Neural progenitor cell (in vitro differentiated cells): ENCODE measurements at places on chromosomes 6 and 20. TPM values are rescaled to one million over a fixed set of nuclear protein-coding genes. Genes with fewer than 3 reads are reported as not detected.

DNA sequence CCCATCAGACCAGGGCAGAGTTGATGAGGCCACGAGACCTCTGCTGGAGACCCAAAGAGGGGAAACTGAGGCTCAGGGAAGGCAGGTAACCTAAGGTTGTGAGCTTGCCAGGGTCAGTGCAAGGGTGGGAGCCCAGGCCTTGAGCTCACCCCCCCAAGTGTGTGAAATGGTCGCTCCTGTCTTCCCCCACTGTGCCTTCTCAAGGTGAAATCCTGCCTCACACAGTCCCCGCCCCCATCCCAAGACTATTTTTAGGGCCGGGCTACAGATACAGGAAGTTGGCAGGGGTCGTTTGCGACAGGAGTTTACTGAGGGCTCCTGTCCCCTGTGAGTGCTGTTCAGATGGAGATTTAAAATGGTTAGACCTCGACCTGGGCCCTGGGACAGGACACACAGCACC is 18.7 kb upstream of the GATA5 start:
- no peak for DNase-seq

- DNase-seq = no peak
Measured at GRCh38 chr20:49356676-49357075, 78.8 kb upstream of the ZNFX1 start.

Gene PNPLA1
- total RNA-seq = not detected in 2 replicates

Gene PRDM13
- not detected in 2 replicates for total RNA-seq

GRCh38 chr6:143394389-143394788 is 56.1 kb downstream of the ADAT2 start:
- no peak for DNase-seq

- no peak for DNase-seq
Measured at GRCh38 chr20:24584538-24585356, 115.3 kb downstream of the SYNDIG1 start.

Gene GSTA3
- total RNA-seq = not detected in 2 replicates

Gene HAO1
- total RNA-seq = not detected in 2 replicates

DNA sequence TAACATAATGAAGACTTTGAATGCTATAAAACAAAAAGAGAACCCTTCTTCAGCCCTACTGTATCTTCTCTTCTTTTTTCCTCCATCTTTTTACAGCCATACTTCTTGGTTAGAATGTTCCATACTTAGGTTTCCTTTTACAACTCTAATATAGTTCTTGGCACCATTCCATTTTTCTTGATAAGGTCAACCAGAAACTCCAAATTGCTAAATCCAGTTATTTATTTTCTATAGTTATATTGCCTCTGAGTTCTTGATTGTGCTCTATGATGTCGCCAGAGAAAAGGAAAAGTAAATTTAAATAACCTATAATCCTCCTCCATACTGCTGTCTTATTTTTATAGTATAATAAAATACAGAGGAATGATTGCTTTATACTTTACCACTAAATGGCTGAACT is 26.7 kb upstream of the COL10A1 start:
- DNase-seq = no peak

- no peak for DNase-seq
Measured at GRCh38 chr6:153123801-153124200, 7.3 kb downstream of the RGS17 start.

Gene SCRT2
- total RNA-seq = not detected in 2 replicates

- no peak for DNase-seq
Measured at GRCh38 chr6:2190661-2191389, 54.6 kb downstream of the GMDS start.

DNA sequence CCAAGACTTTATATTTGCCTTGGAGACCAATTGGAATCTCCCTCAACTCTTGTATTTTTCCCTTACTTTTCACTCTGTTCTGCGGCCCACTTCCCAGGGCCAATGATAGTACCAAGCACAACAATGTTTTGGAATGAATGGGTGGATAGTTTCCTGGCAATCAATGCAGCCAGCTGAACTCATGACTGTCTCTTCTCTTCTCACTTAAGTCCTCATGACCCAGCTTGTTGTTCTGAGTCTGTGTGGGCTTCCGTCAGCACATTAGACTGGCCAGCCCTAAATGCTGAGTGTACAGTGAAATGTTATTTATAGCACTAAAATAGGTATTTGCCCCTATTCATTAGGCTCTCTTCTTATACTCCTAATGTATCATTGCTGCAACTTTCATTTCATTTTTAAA is 5.6 kb upstream of the MBOAT1 start:
- DNase-seq = no peak

DNA sequence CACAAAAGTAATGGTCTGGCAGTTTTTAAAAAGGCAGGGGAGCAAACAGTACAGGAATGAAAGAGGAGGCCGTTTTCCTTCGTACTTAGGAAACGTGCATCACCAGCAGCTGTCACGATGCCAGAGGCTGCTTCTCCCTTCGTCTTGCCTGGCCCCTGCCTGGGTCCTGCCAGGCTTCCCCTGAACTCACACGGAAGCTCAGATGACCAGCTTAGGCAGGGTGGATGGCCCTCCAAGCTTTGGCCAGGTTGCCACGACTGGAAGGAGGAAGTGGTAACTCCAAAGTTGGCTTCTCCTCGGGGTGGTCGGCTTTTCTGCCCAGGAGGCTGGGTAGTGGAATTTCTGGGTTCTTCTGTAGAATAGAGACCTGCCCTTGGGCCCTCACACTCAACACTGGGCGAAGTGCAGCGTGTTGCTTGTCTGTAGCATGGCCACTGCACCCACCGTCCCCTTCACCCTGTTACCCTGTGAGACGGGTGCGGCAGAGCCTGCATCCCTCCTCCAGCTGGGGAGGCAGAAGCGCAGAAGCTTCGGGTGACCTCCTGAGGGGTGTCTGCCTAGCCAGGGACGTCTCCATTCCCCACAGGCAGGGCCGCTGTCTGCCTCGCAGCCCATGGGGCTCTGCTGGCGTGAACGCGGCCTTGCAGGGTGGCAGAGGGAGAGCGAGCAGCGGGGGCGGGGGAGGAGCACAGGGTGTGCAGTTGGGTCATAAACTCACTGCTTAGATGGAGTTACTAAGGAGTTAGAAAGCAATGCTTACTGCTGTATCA is 18.4 kb upstream of the RBM38 start:
- DNase-seq = no peak

GRCh38 chr20:2301164-2301622 is 5.4 kb downstream of the TGM3 start:
- no peak for DNase-seq

DNA sequence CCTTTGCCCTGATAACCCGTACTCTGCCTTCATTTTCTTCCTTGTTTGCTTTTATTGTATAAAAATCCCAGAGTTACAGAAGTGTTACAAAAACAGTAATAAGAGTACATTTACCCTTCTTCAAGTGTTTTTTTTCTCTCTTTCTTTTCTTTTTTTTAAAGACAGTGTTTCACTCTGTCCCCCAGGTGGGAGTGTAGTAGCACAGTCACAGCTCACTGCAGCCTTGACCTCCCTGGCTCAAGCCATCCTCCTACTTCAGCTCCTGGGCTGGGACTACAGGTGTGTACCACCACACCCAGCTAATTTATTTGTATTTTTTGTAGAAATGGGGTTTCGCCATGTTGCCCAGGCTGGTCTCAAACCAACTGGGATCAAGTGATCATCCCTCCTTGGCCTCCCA is 402.7 kb downstream of the CDKAL1 start:
- DNase-seq = no peak

Gene ANKRD66
- not detected in 2 replicates for total RNA-seq

GRCh38 chr6:108275976-108276375 is 15.1 kb upstream of the SNX3 start:
- no peak for DNase-seq

DNA sequence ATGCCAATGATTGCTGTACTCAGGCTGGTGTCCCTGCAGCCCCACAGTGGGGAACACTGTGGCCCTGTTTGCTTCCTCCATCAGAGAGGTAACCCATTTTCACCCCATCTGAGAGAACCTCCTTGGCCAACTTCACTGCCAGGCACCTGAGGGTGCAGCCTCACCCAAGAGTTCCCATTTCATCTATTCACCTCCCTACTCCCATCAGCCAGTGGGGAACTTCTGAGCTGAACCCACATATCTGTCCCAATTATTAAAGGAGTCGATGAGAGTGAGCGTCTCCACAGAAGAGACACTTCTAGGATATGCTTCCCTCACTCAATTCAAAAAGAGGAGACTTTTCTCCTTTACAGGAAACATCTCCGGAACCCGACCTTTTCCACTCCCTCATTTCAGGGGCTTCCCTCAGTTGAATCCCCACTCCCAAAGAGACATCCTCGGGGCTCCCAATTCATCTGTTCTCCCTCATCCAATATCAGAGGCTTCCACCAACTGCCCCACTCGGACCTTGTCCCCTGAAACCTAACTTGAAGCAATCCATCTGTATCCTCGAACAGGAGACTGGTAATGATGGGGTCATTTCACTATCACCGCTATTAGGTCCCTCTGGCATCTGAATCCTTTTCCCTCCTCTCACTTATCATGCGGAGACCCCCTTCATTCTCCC is 988 bp downstream of the UBE2V1 start:
- no peak for DNase-seq

DNA sequence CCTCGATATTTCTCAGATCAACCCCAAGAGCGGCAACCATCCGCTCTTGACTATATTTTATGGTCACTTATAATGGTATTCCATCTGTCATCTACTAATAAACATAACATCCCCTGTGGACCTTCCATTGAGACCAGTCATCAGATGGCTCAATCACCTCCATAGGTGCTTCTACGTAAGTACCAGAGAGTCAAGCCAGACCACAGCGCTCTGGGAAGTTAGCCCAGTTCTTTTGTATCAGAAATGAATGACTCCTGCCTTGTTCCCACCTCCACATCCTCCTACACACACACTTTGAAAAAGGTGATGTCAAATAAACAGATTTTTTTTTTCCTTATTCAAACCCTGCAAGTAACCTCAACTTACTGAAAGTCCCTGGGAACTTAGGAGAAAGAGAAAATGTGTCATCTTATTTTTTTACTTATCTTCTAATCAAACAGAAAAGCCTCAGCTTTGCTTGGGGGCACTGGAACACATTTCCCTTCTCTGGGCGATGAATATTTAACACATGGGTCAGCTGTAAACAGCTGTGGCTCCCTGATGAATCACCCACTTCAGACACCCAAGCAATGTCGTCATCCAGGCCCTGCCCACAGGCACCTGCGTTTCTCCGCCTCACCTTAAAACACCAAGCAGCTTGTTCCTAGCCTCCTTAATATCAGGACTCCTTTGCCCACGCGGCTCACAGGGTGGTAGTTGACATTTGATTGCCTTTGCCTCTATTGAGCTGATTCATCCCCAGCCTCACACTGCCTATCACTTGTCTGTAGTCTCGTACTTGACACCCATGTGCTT is 121.4 kb upstream of the LY86 start:
- DNase-seq = no peak

DNA sequence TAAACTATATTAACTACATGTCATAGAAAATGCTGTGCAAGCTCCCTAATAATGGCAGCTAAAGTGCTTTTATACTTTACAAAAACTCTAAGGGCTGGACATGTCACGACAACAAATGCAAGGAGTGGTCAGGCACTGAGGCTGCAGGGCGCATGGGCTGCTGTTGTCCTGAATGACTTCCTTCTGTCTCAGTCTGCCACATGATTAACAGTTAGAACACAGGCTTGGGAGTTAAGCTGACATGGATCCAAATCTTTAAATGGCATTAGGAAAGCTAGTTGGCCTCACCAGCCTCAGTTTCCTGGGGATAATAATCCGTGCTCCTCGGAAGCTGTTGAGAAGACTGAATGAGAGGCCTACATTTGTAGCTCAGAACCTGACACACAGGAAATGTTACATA is 57.4 kb downstream of the PREP start:
- DNase-seq = peak; percentile 63

DNA sequence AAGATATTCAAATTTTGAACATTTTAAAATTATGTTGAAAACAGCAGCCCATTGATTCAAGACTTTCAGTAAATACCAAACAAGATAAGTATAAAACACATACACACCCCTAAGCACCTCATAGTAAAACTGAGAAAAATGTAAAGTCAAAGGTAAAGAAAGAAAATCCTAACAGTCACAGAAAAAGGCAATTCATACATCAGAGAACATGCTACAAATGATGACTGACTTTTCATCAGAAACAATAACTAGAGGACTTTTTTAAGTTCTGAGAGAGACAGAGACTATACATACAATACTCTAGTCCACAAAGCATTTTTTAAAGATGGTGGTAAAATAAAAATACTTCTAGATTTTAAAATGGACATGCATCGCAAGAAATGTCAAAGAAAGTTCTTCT is 111.0 kb downstream of the PFDN4 start:
- DNase-seq = no peak

GRCh38 chr6:23213193-23213592 is 643.8 kb downstream of the HDGFL1 start:
- no peak for DNase-seq

DNA sequence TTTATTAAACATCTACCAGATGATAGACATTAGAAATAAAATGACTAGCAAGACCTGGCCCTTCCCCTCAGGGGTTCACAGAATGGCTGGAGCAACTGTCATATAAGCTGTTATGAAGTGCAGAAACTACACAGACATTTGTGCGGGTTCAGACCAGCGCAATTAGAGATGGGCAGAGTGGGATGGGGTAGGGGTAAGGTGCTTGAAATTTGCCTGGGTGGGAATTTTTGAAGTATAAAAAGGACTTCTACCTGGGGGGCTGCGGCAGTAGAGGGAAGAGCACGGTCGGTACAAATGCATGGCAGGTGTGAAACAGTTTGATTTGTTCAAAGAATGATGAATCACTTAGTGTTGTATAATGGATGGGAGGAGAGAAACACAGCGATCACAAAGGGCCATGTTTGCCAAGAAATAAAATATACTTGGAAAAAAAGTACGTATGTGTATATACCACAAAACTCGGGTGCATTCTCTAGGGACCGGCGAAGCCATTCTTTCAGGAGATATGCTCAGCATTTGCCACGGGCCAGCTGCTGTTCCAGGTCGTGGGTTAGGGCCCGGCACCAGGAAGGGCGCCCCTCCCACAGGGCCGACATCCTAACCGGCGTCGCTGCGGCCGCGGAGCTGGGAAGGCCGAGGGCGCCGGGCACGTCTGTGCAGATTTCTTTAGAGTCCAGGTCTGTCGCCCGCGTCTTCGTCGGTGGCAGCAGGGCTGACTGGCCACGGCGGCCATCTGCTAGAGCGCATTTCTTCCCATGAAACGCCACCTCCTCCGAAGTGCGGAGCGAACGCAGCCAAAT is 809 bp upstream of the NOL7 start:
- DNase-seq = peak; percentile 73

DNA sequence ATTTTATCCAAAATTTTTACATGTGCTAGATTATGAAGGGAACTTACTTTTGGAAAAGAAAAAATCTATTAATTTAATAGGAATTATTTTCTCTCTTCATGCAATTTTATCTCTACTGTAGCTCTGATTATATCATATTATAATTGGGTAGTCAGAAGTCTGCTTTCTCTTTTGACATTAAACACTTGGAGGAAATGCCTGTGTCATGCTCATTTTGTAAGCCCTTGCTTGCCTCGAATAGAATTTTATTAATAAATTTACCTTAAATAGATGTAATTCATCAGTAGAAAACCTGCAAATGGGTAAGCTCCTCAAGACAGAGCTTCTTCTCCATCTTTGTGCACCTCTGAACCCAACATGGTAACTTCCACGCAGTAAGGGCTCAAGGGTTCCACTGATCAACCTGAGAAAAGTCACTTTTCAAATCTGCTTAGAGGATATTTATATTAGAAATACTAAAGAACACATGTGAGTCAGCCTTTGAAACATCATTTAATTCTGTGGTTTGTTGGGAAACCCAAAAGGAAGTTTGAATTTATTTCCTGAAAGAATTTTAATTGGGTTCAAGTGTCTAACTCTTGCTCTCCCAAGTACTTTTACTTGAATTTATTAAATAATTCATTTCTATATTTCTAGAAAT is 266.0 kb downstream of the ALDH8A1 start:
- no peak for DNase-seq

Gene MUC22
- total RNA-seq = 0.03 TPM in 1 of 2 replicates, not detected in the other
